ENCODE measurements at places on chromosomes 5 and 9.

- DNase-seq, result no peak
Observed at GRCh38 chr5:34534523-34535103, 121.5 kb upstream of the RAI14 start.

DNA sequence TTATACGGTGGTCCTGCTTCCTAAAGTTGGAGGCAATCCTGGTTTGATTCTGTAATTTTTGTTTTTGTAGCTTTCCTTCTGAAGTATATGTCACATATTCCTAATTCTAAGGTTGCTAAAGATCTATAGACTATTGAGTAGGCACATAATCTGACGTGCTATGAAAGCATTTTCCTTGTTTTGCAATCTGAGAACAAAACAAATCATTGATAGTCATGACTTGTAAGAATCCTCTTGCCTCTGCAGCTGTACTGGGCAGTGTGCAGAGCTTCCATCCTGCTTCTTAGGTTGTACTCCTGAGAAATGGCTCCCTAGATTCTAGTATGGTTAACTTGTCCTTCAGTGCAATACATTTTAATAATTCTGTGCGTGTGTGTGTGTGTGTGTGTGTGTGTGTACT lies 35.4 kb downstream of the SEMA6A start:
- DNase-seq, result no peak

DNA sequence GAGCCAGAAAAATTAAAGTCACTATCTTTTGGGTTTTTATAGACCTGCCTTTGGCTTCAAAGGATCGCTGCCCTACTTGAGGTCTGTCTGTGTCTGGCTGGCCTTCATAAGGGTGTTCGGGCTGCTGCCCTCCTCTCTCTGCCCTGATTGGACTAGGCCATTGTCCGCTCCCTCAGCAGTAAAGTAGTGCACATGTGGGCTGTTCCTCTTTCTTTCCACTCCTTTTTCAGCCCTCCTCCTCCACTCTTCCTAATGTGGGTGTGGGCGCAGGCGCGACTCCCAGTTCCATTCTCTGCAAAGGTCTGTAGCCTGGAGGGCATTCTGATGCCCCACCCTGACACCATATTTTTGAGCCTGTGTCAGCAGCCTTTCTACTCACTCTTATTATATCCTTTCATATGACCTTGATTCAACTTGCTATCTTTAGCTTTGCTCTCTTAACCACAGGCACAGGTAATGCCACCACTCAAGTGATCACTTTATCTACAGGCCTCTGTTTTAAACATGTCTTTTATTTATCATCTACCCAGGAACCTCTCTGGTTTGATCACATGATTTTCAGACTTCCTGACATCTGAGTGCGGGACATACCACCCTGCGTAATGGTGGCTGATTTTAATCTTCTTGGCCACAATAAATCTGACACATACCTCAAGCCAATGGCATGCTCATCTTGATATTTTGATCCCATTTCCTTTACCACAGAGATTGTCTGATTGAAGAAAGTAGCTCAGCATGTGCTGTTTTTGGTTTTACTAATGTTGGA lies 144.5 kb downstream of the AOPEP start:
- DNase-seq, result peak; percentile 38

DNA sequence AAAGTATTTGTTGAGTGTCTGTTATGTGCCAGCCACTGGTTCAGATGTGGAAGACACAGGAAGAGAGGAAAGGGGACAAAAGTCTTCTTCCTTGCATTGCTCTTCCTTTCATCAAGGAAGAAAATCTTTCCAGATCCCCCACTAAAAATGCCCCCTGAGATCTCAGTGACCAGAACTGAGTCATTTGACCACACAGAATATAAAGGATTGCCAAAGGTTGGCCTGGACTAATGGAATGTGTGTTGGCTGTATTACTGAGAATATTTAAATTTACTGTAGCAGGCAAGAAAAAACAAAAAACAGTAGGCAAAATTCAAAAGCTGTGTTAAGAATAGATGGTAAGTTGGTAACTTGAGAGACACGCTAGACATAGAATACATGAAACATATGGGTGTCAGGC lies 10.0 kb upstream of the SEPTIN8 start:
- no peak for DNase-seq

DNA sequence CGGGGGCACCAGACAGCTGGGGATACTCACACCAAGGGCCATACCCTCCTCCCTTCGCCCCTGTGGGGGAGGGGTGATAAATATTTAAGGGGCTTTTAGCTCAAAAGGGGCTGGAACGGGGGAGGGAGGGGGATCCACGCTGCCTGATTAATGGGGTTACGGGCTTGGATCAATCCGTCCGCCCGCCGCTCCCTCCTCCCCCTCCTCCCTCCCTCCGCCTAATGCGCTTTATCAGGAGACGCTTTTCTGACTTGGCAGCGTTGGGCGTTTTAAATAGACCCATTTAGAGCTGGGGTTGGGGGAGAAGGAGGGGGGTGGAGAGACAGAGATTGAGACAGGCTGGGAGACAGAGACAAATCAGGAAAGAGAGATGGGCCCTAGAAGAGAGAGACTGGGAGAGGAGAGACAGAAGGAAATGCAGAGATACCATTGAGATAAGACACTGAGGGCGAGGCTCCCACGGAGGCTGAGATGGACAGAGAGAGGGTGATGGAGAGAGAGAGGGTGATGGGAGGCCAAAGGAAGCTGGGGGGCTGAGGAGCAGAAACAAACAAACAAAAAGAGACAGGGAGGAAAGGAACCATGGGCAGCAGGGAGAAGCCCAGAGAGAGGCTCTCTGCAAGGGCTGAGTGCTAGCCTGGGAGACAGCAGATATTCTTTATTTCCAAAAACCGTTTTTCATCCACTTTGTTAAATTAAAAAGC lies 10.3 kb downstream of the CNTFR start:
- DNase-seq, result no peak

Data from T follicular helper cell (primary cell).